NCI-H524 (cell line): ENCODE measurements at places on chromosomes 16 and 17.

DNA sequence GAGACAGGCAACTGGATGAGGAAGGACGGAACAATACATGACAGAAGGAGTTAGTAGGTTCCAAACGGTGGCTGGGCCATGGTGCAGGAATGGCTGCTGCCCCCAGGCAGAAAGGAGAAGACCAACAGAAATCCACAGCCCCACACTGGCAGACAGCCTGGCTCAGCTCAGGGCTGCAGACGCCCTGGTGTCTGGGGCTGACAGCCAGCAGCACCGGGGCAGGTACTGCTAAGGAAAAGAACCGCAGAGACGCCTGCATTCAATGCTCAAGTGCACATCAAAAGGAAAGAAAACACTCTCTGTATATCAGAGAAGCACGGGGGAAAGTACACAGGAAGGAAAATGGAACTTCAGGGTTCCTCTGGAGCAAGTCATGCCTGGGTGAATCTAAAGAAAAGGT, 53.4 kb downstream of the GAS7 start:
- DNase-seq, result no peak

GRCh38 chr16:13143551-13143950, 242.2 kb downstream of the SHISA9 start:
- no peak for DNase-seq

DNA sequence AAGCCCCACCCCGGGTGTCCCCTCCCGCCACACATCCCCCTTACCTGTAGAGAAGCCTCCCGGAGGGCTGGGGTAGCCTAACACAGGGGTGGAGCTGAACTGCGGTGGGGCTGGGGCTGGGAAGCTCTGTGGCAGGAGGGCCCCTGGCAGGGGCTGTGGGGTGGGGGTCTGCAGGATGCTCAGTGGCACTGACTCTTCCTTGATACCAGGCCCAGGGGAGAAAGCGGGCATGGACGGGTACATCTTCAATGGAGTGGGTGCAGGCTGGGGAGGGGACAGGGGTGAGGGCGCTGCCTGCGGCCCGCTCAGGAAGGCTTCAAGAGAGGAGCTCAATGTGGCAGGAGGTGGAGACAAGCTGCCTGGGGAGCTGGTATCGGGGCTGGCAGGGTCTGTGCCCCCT, 16.7 kb downstream of the SREBF1 start:
- no peak for DNase-seq

DNA sequence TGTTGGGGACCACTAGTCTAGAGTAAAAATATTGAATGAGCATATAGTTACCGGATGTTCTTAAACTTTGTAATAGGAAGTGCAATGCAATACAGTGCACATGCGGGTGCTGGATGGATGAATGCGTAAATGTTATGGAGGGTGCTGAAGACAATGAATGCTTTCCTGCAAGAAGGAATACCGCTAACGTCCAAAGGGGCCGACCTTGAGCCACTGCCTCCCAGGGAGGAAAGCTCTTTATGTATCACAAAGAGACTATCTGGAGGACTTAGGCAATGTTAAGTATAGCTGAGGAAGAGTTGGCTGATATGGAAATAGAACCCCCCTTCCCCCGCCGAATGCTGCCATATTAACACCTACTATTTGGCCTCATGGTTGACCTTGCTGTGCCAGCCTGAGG, 27.5 kb upstream of the SHCBP1 start:
- DNase-seq, result no peak

- DNase-seq, result peak; percentile 36
These were observed 902 bp downstream of the ARHGAP27 start for GRCh38 chr17:45431531-45432404.

DNA sequence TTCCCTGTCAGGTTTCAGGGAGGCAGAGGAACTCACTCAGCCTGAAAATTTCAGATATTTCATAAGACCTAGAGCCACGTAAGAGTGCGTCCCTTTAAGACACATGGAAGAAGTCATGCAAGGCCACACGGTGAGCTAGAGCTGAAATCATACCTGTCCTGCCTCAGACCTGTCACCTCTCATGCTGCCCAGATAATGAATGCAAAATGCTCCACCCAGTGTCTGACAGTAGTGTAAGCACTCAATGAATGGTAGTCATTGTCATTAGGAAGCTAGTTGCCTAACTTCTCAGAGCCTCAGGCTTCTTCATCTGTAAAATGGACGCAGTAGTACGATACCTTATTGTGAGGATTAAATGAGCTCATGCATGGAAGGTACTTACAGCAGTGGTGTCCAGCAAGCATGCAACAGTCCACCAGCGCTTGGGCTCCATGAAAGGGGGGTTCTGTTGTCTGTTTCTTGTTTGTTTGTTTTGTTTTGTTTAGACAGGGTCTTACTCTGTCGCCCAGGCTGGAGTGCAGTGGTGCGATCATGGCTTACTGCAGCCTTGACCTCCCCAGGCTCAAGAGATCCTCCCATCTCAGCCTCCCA, 60.7 kb downstream of the WSB1 start:
- no peak for DNase-seq

DNA sequence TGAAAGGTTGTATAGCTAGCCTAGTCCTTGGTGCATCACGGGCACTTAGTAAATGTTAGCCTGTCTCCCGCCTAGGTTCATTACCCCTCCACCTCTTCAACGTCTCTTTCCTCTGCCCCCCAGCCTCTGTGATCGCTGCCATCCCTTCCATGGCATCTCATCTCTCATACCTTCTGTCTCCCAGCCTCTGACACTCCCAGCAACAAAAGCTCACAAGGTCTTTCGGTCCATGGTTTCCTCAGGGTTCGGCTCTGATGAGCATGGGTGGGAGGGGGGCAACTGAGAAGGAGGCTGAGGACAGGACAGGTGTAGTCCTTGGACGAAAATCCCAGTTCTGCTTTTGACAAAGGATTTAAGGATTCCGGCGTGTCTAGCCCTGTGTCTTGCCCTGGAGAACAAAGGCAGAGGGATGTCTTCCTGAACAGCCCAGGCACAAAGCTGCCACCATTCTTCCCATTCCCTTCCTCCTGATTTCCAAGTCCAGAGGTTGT, 16.7 kb downstream of the CCR7 start:
- DNase-seq, result no peak

- DNase-seq, result no peak
These were observed 11.9 kb downstream of the RDM1 start for GRCh38 chr17:35918665-35919064.

DNA sequence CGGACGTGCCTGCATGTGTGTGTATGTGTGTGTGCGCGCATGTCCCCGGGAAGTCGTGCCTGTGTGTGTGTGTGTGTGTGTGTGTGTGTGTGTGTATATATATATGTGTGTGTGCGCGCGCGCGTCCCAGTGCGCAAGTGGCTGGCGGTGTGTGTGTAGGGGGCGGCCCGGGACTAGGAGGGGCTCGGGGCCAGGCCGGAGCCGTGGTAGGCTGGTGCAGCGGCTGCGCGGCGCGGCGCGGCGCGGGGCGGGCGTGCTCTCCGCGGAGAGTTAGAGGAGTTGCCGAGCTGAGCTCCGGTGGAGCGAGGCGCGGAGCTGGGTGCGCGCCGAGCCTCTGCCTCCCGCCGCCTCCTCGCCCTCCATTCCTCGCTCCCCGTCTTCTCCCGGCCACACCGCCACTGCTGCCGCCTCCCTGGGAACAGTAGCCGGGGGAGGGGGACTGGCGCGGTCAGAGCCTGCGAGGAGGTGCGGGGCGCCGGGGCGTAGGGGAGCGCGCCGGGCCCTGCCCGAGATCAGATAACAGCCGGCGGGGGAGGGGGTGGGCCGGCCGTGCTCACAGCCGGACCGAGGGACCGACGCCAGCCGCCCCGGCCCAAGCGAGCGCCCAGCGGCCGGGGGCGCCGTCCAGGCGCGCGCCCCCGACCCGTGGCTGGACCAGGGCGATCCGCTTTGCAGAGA, at the start of gene KCNJ12:
Gene KCNJ12, plus strand, starts transcription at position 277 of the 678 bp plus-strand sequence. CDS start 38,986 bp downstream, outside the sequence.
- DNase-seq, result peak; percentile 33

DNA sequence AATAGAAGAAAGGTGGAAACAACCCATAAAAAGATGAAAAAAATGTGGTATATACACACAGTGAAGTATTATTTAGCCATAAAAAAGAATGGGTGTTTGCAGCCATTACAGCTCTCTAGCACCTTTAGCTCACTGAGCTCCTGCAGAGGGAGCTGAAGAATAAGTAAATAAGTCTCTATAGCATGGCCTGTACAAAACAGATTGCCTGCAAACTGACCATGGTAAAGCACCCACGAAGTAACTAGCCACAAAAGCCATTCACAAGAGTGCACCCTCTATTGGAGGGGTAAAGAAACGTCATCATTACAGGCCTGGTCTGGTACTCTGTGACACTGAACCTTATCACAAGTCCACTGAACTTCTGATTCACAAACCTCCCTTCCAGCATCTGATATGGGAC, 76.3 kb downstream of the USP32 start:
- DNase-seq, result no peak

- DNase-seq, result no peak
These were observed 27.4 kb downstream of the IQCK start for GRCh38 chr16:19745286-19746010.

- DNase-seq, result no peak
These were observed 73.4 kb downstream of the PLD6 start for GRCh38 chr17:17132746-17133145.

DNA sequence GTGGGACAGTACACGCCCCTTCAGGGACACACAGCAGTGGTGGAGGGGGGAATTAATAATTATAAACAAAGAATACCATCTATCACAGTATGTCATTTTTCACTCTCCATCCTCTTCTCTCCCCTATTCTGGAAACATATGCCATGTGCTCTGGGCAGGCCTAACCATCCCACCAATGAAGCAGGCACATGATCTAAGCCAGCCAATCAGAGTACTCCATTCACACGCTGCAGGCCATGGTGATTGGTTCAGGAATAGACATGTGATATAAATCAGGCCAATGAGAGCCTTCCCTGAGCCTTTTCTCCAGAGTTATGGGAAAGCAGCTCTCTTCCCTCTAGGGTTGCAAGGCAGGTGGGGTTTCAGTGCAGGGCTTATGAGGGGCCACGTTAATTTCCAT, 36.5 kb downstream of the GSG1L start:
- no peak for DNase-seq

DNA sequence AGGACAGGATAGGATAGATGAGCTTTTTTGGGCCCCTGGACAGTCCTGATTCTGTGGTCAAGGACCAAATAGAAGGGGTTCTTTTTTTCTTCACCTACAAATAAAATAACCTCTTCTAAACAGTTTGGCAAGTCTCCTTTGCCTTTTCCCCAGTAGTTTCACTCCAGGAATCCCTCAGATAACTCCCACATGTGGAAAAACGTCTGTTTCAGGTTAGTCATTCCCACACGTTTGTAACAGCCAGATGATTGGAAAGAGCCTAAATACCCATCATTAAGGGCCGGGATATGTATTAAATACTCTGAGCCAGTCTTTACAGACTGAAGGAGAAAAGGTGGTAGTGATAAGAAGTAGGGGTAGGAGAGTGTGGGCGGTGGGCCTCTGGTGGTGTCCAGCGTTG, 58.3 kb downstream of the PLD6 start:
- DNase-seq, result no peak

GRCh38 chr16:24188751-24189318, 67.3 kb upstream of the CACNG3 start:
- no peak for DNase-seq

DNA sequence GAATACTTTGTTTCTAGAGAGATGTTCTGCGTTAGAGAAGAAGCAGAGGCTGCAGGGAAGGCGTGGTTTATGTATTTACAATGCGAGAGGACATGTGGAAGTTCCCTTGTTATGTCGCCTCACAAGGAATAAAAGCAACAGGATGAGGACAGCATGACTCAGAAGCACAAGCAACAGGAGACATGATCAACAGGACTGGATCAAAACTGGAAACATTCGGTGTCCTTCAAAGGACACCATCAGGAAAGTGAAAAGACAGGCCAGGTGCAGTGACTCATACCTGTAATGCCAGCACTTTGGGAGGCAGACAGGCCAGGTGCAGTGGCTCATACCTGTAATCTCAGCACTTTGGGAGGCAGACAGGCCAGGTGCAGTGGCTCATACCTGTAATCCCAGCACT, 52.6 kb downstream of the CCDC57 start:
- no peak for DNase-seq

DNA sequence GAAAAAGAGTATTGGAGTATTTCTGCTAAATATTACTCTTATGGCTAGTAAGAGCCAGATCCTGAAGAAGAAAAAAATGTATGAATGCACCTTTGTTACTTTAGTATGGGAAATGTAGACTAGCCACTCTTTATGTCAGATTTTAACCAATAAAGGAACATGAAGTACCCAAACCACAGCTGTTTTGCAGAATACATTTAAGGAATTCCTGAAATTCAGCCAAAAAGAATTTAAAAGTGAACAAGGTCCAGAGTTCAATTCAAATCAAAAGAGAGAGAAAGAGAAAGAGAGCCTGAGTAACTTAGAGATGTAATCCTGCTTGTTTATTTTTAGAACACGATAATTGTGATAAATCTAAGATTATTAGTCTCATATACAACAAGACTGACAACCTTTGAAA, 1.2 kb downstream of the KCNJ16 start:
- no peak for DNase-seq

- peak; percentile 79 for DNase-seq
These were observed 737 bp downstream of the DHRS13 start for GRCh38 chr17:28901866-28902818.

DNA sequence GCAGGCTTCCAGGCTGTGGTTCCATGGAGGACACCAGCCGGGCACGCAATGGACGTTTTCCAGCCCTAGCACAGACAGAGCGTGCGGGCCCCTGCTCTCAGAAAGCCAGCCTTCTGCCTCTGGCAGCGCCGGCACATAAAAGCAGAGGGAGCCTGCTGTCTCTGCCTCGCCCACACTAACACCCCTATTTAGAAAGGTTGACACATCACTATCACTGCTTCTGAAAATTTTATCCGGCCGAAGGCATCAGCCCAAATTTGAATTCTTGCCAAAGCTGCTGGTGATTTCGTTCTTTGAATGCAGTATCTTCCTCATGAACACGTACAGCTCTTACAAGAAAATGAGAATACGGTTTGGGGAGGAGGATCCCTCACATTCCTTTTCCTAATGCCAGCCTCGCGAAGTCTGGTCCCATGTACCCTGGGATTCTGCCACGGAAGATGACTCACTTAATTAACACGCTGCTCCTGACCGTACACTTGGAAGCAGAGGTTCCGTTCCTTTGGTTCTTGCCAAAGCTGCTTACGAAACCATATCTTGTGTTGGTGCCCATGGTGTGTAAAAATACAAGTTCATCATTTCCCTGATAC, 1.3 kb upstream of the RAB11FIP3 start:
- peak; percentile 49 for DNase-seq

DNA sequence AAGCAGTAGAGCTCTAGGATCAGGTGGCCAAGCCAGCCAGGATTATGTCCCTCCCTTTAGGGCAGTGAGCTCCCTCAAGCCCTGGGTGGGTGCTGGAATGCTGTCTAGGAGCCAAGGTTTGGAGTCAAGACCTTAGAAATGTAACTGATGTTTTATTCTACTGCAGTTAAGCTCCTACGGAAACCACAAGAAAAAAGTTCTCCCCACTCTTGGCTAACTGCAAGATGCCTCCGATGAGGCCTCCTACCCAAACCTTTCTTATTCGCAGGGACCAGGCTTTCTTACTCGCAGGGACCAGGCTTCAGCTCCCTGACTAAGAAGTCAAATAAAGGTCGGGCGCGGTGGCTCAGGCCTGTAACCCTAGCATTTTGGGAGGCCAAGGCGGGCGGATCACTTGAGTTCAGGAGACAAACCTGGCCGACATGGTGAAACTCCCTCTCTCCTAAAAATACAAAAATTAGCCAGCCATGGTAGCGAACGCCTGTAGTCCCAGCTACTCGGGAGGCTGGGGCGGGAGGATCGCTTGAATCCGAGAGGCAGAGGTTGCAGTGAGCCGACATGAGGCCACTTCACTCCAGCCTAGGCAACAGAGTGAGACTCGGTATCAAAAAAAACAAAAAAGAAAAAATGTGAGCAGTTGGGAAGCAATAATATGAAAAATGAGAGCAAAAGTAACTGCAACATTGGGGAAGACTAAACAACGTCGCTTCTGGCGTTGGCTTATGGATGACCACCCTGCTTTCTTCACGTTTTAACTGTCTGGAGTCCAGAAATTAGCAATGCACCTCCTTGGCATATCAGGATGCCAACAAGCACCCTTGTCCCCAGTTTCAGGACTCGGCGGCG, 31.7 kb upstream of the ARL4D start:
- DNase-seq, result no peak
